Stimulated activated CD8-positive, alpha-beta memory T cell treated with anti-CD3 and anti-CD28 coated beads, Interleukin-7, amount 100 ng/mL, for 4 hours (primary cell): ENCODE measurements at places on chromosomes 4 and X.

DNA sequence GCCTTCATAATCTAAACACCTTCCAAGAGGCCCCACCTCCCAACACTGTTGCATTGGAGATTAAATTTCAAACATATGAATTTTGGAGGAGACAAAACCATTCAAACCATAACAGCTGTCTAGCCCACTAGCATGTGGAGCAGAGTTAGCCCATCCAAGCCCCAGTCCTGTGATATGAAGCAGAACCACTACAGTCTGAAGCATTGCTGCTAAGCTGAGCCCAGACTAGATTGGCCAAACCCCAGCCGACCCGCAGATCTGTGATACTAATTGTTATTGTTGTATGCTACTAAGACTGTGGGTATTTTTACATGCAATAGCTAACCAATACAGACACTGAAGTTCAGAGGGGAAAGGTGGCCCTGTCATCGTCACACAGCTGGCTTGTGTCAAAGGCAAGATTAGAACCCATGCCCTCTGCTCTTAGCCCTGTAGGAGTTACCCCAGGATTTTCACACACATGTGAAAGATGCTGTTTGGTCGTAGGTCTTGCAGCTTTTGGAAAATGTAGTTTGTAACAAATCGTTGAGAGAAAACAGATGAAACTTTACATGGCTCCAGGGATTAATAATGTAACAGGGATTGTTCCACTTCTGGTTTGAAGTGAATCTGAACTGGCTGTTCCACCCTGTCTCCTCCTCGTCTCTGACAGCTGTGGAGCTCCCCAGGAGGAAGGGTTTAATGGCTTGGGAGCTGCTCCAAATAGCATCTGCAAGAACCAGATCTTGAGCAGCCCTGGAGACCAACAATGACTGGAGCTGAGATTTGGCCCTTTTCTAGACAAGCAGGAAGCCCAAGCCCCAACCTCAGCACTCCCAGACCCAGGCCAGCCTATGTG lies 517.5 kb downstream of the MID1IP1 start:
- no peak for DNase-seq

DNA sequence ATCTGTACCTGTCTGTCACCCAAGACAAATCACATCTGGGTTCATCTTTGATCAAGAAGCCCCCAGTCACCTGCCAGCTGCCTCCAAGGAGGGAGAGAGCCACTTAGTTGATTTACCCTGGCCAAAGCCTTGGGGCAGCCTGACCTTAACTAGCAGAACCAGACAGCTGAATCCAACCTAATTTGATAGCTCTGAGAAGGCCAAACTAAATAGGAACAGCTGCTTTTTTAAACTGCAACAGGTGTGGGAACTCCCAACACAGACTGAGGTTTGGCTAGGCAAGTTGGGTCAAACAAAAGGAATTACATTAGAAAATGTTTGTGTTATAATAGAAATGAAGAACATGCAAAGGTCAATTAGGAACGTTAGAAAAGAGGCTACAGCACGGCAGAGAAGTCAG lies 375.7 kb downstream of the NLGN4X start:
- DNase-seq, result no peak

GRCh38 chrX:15751155-15751819 lies 13.2 kb downstream of the CA5B start:
- DNase-seq, result no peak

- DNase-seq, result no peak
Measured at GRCh38 chr4:53538756-53539155, 52.5 kb downstream of the LNX1 start.

GRCh38 chr4:83272900-83273299 lies 11.7 kb downstream of the COQ2 start:
- no peak for DNase-seq

- no peak for DNase-seq
Measured at GRCh38 chrX:27917713-27918500, 63.3 kb downstream of the DCAF8L1 start.

DNA sequence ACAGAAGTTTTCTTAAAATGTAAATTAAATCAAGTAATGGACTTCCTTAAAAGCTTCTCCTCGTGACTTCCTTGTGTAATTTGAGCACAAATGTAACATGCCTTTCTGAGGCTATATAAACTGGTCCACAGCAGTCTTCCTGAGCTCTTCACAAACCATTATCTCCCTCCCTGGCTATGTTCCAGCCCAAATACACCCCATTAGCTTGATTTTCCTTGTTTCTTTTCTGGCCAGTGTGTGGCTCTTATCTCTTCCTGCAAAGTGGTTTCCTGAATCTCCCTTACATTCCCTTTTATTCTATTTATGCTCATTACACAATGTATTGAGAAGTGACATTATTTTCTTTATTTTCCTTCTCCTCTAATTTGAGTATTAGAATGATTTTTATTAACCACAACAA lies 1085.3 kb upstream of the PCDH10 start:
- DNase-seq, result no peak

- no peak for DNase-seq
Measured at GRCh38 chr4:114813961-114814360, 215.4 kb downstream of the UGT8 start.

GRCh38 chrX:24498975-24499374 lies 33.9 kb downstream of the PDK3 start:
- no peak for DNase-seq

- DNase-seq, result no peak
Measured at GRCh38 chrX:7252013-7252610, 104.2 kb upstream of the PUDP start.

DNA sequence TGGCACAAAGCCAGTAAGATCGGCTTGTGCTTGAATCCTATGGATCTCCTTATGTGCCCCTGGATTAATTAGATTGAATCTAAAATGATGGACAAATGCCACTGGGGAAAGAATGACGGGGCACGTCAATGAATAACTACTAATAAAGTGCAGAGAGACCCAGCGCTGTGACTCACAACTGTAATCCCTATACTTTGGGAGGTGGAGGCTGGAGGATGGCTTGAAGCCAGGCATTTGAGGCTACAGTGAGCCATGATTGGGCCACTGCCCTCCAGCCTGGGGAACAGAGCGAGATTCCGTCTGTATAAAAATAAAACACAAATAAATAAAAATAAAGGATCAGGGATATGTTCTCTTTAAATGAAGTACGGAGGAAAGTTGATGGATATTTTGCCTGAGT lies 179.4 kb downstream of the DCHS2 start:
- no peak for DNase-seq
